Stomach (tissue), 19 donors: ENCODE measurements at places on chromosomes 5 and 9. TPM values are rescaled to one million over a fixed set of nuclear protein-coding genes. Genes with fewer than 3 reads are reported as not detected.

Gene PLCXD3
- 3.2 TPM for polyA plus RNA-seq

Gene UAP1L1
- 7.4 TPM for polyA plus RNA-seq

Gene PCDHGB3
- 0.06 TPM for polyA plus RNA-seq

Gene XRCC4
- 8.4 TPM for polyA plus RNA-seq

Gene CDX1
- not detected for polyA plus RNA-seq

Gene SNCAIP
- 4.0 TPM for polyA plus RNA-seq

Gene PCDH1
- polyA plus RNA-seq, result 10.6 TPM

Gene CDC25C
- polyA plus RNA-seq, result 2.1 TPM

Gene TMEM174
- polyA plus RNA-seq, result not detected

Gene ASB6
- polyA plus RNA-seq, result 12.6 TPM

Gene IL9
- not detected for polyA plus RNA-seq

Gene IRX1
- 0.13 TPM for polyA plus RNA-seq

Gene DNM1
- polyA plus RNA-seq, result 3.5 TPM

Gene EGFL7
- polyA plus RNA-seq, result 79.2 TPM

Gene BBLN
- 147 TPM for polyA plus RNA-seq

Gene TICAM2
- 2.3 TPM for polyA plus RNA-seq

Gene SPEF2
- polyA plus RNA-seq, result 2.0 TPM

Gene RAB3C
- polyA plus RNA-seq, result 1.1 TPM

Gene F12
- 13.6 TPM for polyA plus RNA-seq

Gene TMC1
- polyA plus RNA-seq, result 0.33 TPM

Gene NXNL2
- polyA plus RNA-seq, result 0.43 TPM

Gene SAXO1
- polyA plus RNA-seq, result 0.06 TPM

Gene ICE1
- polyA plus RNA-seq, result 4.7 TPM

Gene PKD2L2
- not detected for polyA plus RNA-seq

Gene C5orf63
- 2.0 TPM for polyA plus RNA-seq

Gene CFAP90
- 1.2 TPM for polyA plus RNA-seq
